ENCODE measurements at places on chromosomes 12 and 14.
A peak's percentile ranks its signal among the peaks of the same experiment; 100 is the strongest.

GRCh38 chr12:115756804-115757203 is 520.7 kb downstream of the MED13L start:
- no peak for DNase-seq

DNA sequence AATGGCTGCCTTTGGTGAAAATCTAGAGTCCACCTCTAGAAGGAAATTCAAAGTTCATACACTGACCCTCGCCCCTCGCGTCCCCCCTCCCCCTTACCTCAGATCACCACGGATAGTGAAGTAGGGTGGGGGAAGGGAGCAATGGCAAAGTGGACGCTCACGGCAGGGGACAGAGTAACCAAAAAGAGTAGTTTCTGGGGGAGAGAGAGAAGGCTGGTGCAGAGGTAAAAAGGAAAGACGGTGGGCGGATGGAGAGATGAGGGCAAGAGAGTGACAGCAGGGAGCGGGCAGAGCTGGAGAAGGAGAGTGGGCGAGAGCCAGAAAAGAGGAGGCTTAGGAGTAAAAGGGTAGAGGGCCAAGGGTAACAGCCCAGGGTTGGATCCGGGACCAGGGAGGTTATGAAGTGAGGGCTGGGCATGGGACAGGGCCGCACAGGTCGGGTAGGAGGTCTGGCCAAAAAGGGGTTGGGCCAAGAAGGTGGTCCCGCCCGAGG is 423 bp downstream of the ALDH6A1 start:
- no peak for DNase-seq

- no peak for DNase-seq
Measured at GRCh38 chr12:27133022-27133590, 50.7 kb upstream of the C12orf71 start.

- DNase-seq: no peak
Measured at GRCh38 chr12:45257185-45257930, 41.5 kb downstream of the ANO6 start.

- no peak for DNase-seq
Measured at GRCh38 chr12:42741771-42742510, 152.4 kb upstream of the PRICKLE1 start.

- no peak for DNase-seq
Measured at GRCh38 chr12:54058128-54058768, 4.6 kb downstream of the HOXC4 start.

GRCh38 chr14:50697659-50698290 is 29.7 kb upstream of the SAV1 start:
- no peak for DNase-seq

DNA sequence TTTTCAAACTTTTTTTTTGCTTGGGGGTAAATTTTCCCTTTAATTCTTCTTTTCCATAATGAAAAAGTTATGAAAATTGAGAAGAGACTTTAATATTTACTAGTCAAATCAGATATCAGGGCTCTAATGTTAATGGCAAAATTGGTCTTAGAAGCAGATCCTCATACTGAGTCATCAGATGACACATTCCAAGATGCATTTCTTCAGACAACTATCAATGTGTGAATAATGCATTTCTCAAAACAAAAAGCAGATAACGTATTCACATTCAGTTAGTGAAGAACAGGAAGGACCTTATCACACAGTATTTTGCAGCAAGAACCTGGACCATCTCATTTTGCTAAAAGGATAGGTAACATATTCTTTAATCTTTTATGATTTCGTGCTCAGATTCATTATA is 130.7 kb downstream of the GPHN start:
- no peak for DNase-seq

DNA sequence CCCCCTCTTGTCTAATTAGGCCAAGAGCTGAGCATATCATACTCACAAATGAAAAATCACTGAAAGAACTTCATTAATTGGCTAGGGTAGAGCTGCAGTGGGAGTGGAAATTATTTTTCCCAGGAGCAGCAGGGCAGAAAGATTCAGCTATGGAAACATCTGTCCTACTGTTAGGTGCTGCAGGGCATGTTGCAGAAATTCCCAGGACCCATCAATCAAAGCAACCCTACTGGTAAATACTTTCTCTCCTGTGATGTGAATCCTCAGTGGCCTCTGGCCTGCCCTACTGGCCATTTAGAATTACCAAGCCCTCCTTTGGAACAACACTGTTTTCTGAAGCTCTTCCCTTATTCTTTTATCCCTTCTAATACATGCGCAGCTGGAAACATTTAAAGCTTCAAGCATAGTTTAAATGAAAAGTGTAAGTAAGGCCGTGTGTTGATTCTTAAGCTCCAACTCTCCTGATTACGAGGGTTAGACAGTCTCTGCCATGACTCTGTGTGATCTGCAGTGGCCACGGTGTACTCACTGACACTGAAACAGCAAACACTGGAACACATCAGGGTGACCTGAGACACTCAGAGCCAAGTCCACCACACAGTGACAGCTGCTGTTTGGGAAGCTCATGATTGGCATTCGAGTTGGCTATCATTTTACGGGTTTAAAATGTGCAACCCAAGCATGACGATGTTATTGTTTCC is 62.6 kb upstream of the TMCC3 start:
- no peak for DNase-seq

GRCh38 chr14:28895389-28895788 is 128.8 kb downstream of the FOXG1 start:
- DNase-seq: no peak

GRCh38 chr12:56781726-56782125 is 18.6 kb downstream of the HSD17B6 start:
- no peak for DNase-seq

- DNase-seq: no peak
Measured at GRCh38 chr12:12503384-12504078, 59.1 kb downstream of the DUSP16 start.

DNA sequence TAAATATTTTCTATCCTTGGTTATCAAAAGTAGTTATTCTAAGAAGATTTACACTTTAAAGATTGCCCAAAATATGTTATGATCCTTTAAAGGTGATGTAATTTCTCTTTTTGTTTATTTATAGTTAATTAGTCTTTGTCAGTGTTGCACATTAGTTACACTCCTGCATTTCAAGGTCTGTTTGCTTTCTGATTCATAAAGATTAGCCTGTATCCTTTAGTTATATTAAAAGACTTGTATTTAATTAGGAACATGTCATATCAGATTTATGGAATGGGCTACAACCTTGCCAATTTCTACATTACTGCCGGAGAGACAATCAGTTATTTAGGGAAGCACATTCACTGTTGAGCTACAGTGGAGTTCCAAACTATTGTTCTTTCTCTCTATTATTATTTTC is 3.5 kb downstream of the EPYC start:
- no peak for DNase-seq

GRCh38 chr12:99393763-99394162 is 253.8 kb upstream of the GARIN6 start:
- no peak for DNase-seq

DNA sequence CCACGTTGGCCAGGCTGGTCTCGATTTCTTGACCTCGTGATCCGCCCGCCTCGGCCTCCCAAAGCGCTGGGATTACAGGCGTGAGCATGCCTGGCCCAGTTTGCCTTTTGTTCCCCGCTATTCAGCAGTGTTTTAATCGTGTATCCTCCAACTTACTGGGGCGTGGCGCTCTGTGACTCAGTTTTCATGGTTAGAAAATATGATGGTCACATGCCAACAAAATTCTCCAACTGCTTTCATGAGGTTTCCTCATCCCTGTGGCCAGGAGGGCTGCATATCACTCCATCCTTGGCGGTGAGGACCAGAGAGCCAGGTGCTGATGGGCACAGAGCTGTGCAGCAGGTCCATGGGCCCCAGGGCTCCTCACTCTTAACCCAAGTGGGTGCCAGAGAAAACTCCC is 33.0 kb upstream of the PRMT8 start:
- no peak for DNase-seq

DNA sequence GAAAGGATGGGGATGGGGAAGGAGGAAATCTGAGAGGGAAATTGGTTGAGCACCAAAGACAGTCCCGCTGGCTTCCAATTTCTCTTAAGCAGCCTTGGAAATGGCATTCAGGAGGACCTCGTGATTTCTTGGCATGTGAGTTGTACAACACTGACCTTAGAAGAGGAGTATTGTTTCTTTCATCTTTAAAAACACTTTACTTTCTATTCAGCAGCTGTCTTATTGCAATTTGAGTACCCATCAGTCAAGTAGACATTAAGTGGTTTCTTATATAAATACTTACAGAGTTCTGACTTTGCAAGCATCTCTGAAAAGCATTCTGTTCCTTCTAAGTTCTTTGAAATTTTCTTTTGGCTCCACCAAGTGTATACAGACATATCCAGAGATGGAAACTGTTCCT is 83.2 kb downstream of the LMNTD1 start:
- DNase-seq: no peak

DNA sequence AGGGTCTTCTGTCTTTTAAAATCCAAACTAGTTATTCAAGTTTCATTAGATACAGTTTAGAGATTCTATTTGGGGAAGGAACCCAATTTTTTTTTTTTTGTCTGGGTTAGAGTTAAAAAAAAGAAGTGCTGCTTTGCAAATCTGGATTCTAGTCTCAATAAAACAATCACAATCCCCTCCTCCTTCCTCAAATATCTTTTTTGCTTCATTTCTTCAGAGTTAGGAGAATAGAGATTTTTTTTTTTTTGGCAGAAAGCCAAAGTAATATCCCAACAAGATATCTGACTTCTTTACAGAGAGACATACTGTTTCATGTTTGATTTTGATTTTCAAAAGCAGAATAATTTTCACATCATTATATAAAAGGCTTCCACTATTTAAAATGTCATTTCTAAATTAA is 201.9 kb downstream of the FOXN3 start:
- no peak for DNase-seq

GRCh38 chr14:93103392-93104080 is 12.2 kb downstream of the ITPK1 start:
- DNase-seq: peak; percentile 57

- DNase-seq: no peak
Measured at GRCh38 chr14:54803396-54803795, 99.2 kb downstream of the GCH1 start.

DNA sequence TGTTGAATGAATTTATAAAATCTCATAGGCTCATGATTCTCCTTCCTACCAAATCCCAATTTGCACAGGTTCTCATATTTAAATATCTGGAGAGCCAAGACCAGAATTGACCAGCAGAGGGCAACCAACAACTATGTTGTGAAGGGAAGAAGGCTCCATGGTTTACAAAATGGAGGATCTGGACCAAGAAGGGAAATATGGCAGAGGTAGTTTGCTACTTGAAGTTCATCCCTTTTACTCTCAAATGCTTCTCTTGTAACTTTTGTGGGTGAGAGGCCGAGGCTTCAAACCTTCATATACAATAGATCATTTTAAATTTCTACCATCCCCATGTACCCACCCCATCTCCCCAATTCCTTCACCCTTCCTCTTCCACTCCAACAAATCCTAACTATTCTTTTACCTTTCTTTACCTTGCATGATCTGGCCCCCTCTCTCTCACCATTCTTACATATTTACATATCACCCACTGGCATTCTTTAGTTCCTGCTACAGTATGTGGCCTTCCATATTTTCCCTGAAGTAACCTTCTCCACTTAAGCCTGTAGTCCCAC is 3.8 kb upstream of the SMARCC2 start:
- DNase-seq: peak; percentile 69

Measured in stimulated activated CD4-positive, alpha-beta T cell treated with anti-CD3 and anti-CD28 coated beads, Interleukin-2, amount 100 ng/mL, for 4 hours (primary cell).